ENCODE measurements at places on chromosomes 2 and 18.

DNA sequence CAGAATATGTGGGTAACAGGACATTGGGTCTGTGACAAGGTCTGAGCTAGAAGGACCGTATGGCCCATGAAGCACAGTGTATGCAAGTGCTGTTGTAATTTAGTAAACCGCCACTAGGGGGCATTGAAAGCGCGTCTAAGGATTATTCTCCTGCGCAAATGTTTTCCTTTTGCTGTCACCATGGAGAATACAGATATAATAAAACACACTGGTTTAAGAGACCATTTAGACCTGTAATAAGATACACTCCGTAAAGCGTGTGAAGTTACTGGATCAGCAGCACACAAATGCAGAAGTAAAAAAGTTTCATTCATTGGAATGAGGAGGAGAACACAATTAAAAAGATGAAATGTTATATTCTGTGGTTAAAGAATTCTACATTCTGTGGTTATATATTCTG lies 272.4 kb downstream of the AGAP1 start:
- peak; percentile 81 for DNase-seq

DNA sequence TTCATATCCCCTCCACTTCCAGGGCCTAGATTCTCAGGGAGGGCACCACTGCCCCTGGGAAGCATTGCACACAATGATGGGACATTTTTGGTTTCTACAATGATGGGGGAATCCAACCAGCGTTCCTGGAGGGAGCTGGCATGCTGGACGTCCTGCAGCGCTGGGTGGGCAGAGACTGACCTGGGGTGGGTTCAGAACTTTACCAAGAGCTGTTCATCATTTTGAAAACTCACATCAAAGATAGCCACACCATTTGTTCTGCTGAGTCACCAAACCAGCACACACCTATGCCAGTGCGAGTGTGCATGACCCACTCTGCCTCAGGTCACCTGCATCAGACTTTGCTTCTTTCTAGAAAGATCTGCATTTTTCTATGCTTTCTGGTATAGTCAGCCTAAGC lies 14.1 kb upstream of the ARMC9 start:
- no peak for DNase-seq

- DNase-seq, result no peak
Observed at GRCh38 chr2:239689985-239690384, 289.2 kb upstream of the HDAC4 start.

DNA sequence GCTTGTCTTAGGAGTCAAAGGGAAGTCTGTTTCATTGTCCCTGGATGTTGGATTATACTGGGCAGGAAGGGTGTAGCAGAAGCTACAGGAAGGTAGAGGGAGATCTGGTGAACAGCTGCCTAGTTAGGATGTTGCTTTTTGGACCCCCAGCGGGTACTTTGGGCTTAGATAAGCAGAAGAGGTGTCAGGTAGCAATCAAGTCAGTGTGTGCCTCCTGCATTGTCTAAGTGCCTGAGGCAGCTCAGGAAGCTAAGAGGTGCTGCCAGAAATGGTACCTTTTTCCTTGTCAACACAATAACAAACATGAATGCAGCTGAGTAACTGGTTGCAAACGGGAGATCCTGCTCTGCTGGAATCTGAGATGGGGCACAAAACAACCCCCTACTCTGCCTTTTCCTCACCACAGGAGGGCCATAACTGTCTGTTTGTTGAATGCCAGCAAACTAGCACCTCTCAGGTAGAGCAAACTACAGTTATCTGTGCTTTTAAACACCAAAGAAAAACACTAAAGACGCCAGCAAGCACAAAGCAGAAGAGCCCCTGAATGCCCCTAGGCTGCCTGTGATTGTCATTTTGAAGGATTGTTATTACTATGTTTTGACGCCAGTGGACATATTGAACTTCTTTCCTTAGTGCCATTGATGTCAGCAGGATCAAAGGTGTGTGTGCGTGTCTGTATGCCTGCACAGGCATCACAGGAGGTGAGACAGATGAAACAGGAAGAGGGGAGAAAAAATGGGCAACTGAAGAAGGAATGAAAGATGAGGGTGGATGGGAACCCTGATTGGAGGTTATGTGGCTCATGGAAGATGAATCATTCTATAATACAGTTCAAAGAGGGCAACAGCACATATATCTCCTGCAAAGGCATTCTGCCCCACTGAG lies 151.4 kb downstream of the ETAA1 start:
- DNase-seq, result peak; percentile 22

DNA sequence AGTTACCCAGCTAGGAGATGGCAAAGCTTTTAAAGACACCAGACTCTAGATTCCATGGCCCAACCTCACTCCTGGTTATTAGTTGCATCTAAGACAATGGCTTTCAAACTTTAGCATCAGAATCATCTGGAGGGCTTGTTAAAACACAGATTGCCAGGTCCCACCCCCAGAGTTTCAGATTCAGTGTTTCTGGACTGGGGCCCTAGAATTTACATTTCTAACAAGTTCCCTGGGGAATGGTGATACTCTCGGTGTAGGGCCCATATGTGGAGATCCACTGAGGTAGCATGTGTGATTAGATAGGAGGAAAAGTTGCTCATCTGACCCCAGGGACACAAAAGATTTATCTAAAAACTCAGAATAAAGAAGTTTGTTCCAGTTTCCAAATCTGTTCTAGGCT lies 14.5 kb upstream of the TTR start:
- DNase-seq, result no peak

Measured in NCI-H748 treated with DMSO at 0.1 percent for 48 hours (cell line).